Activated T-helper 2 cell treated with anti-CD3 and anti-CD28 coated beads, Interferon-gamma antibody, Interleukin-2, Interleukin-4, amounts not matched to agents 10 μg/mL and 5 μg/mL and 100 μg/mL, durations not matched to agents 14 hours and 24 hours and 36 hours (primary cell): ENCODE measurements at places on chromosomes 3 and 15. TPM values are rescaled to one million over a fixed set of nuclear protein-coding genes. Genes with fewer than 3 reads are reported as not detected.
A peak's percentile ranks its signal among the peaks of the same experiment; 100 is the strongest.

Gene STAC
- not detected in 2 replicates for total RNA-seq

GRCh38 chr15:52567871-52568600 is 794 bp downstream of the ARPP19 start:
- H3K36me3 ChIP-seq, result peaks cover 30% of the 10 kb centered on the region
- H3K4me3 ChIP-seq, result peak overlapping the region; percentile 96
- peak overlapping the region; percentile 97 for H3K27ac ChIP-seq
- no peaks in the 10 kb centered on the region for H3K27me3 ChIP-seq
- H3K4me1 ChIP-seq, result peaks cover 30% of the 10 kb centered on the region

Gene USP19
- total RNA-seq, result 47.9 and 54.8 TPM in 2 replicates

GRCh38 chr3:40079203-40079846 is 230.2 kb upstream of the EIF1B start:
- H3K27ac ChIP-seq, result no peak overlapping the region
- no peaks in the 10 kb centered on the region for H3K27me3 ChIP-seq
- H3K4me1 ChIP-seq, result no peaks in the 10 kb centered on the region
- no peaks in the 10 kb centered on the region for H3K36me3 ChIP-seq
- no peak overlapping the region for H3K4me3 ChIP-seq

- no peaks in the 10 kb centered on the region for H3K27me3 ChIP-seq
- no peak overlapping the region for H3K27ac ChIP-seq
- H3K4me1 ChIP-seq, result peaks cover 16% of the 10 kb centered on the region
- no peak for DNase-seq
- H3K36me3 ChIP-seq, result no peaks in the 10 kb centered on the region
Observed at GRCh38 chr15:68363353-68363752, 68.6 kb downstream of the ITGA11 start.

- H3K27me3 ChIP-seq, result no peaks in the 10 kb centered on the region
- no peaks in the 10 kb centered on the region for H3K4me1 ChIP-seq
- no peak overlapping the region for H3K4me3 ChIP-seq
- no peak for DNase-seq
- no peak overlapping the region for H3K27ac ChIP-seq
Observed at GRCh38 chr3:158958873-158959272, 157.0 kb downstream of the MFSD1 start.

DNA sequence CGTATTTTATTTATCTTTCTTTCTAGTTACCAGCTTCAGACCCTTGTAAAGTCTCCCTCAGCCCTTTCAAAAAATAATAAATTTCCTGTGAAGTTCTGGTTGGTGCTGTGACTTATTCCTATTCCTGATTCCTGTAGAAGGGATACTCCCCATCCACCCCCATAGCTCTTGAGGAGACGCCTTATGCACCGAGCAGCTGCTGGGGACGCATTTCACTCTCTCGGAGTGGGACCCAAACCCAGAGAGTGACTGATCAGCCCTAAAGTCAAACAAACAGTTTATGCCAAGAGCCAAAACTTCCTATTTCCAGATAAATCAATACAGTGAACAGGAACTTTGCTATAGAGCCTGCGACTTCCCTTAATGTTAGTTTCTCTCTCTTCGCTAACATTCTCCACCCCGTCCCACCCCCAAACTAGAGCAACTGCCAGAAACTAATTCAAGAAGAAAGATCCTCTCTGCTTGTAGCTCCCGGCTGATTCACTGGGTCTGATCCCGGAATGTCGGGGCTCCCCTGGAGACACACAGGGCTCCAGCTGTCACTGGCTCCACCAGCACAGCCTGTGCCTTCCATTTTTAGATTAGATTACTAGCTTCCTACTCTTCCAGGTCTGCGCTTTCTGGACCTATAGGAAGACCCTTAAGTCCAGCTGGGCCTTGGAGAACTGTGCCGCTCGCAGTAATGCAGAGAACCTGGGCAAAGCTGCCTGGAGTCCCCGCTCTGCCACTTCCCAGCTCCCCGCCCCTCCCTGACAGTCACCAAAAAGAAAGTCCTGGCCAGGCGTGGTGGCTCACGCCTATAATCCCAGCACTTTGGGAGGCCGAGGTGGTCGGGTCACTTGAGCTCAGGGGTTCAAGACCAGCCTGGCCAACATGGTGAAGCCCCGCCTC is 45.2 kb downstream of the KLHL25 start:
- peaks cover 3% of the 10 kb centered on the region for H3K4me1 ChIP-seq
- H3K27me3 ChIP-seq, result no peaks in the 10 kb centered on the region
- H3K36me3 ChIP-seq, result peaks cover 35% of the 10 kb centered on the region
- no peak for DNase-seq
- no peak overlapping the region for H3K4me3 ChIP-seq

Gene RETNLB
- not detected in 2 replicates for total RNA-seq

Gene FBXW12
- total RNA-seq, result 0.14 TPM in 1 of 2 replicates, not detected in the other

Gene CILP
- 0.05 TPM in 1 of 2 replicates, not detected in the other for total RNA-seq

Gene DGKG
- 0.05 TPM in 2 replicates for total RNA-seq

DNA sequence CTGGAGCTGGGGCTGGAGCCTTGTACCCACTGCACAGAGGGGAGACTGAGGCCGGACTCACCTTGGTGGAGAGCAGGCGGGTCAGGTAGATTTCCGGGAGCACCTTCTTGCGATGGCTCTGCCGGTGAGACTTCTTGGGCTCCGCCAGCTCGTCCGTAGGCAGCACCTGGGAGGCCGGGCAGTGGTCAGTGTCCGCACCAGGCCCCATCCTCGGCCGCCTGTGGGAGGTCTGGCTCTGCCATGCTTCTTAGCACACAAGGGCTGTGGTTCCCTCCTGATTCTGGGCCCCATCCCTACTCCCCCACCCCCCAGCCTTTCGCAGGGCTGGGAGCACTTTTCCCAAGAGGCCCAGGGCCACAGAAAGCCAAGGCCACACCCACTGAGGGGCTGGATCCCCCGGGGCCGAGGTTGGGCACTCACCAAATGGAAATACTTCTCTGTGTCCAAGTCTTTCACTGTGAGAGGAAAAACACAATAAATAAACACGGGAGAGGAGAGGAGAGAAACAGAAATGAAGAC is 17.4 kb downstream of the H1-8 start:
- no peak for DNase-seq
- H3K27me3 ChIP-seq, result no peaks in the 10 kb centered on the region
- H3K4me3 ChIP-seq, result no peak overlapping the region
- H3K4me1 ChIP-seq, result no peaks in the 10 kb centered on the region
- H3K36me3 ChIP-seq, result no peaks in the 10 kb centered on the region
- no peak overlapping the region for H3K27ac ChIP-seq

DNA sequence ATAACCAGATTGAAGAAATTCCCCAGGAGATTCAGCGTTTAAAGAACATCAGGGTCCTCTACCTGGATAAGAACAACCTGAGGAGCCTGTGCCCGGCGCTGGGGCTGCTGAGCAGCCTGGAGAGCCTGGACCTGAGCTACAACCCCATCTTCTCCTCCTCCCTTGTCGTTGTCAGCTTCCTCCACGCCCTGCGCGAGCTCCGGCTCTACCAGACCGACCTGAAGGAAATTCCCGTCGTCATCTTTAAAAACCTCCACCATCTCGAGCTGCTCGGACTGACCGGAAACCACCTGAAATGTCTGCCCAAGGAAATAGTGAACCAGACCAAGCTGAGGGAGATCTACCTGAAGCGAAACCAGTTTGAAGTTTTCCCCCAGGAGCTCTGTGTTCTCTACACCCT is 9.4 kb upstream of the LRRC34 start:
- H3K4me3 ChIP-seq, result no peak overlapping the region
- no peak for DNase-seq
- no peaks in the 10 kb centered on the region for H3K36me3 ChIP-seq
- no peaks in the 10 kb centered on the region for H3K4me1 ChIP-seq
- peaks cover 25% of the 10 kb centered on the region for H3K27me3 ChIP-seq

DNA sequence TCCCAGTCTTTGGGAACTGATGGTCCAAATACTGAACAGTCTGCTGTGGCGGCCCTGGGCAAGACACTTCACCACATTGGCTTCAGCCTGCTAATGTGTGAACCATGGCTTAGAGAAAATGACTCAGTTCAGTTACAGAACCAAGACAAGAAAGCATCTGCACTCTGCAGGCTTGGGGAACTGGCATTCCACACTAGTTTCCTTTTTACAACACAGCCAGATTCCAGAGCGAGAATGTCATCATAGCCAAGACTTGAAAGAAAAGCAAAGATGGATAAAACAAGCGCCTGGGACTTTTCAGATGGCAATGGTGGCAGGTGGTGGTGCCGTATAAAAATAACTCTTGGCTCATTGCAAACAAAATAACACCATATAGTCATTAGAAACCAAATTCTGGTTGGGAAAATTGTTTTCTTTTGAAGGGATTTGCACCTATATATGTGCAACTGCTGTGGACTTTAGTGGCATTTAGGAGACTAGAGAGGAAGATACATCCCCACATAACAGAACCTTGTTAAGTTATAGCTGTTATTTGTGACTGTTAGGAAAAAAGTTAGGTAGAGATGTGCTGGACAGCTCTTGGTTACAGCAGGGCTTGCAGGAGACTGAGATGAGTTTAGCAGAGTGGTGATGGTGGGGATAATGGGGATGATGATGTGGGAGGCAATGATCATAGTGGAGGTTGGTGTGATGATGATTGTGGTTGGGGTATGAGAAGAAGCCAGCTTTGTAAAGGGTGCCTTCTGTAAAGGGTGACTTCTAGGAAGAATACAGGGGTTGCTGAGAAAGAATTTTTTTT is 273.6 kb downstream of the THRB start:
- H3K27ac ChIP-seq, result no peak overlapping the region
- DNase-seq, result no peak
- H3K27me3 ChIP-seq, result no peaks in the 10 kb centered on the region
- no peaks in the 10 kb centered on the region for H3K36me3 ChIP-seq
- H3K4me3 ChIP-seq, result no peak overlapping the region
- H3K4me1 ChIP-seq, result no peaks in the 10 kb centered on the region

GRCh38 chr3:149999421-149999820 is 28.7 kb upstream of the PFN2 start:
- no peak for DNase-seq
- H3K4me3 ChIP-seq, result no peak overlapping the region
- no peak overlapping the region for H3K27ac ChIP-seq

- no peak overlapping the region for H3K4me3 ChIP-seq
- H3K27ac ChIP-seq, result peak overlapping the region; percentile 10
- no peaks in the 10 kb centered on the region for H3K36me3 ChIP-seq
- peaks cover 20% of the 10 kb centered on the region for H3K4me1 ChIP-seq
- H3K27me3 ChIP-seq, result peaks cover 6% of the 10 kb centered on the region
Observed at GRCh38 chr15:61169904-61170695, 59.0 kb downstream of the RORA start.

- peaks cover 33% of the 10 kb centered on the region for H3K36me3 ChIP-seq
- H3K4me3 ChIP-seq, result peak overlapping the region; percentile 96
- no peak for DNase-seq
- H3K27ac ChIP-seq, result peak overlapping the region; percentile 89
- H3K4me1 ChIP-seq, result peaks cover 36% of the 10 kb centered on the region
- no peaks in the 10 kb centered on the region for H3K27me3 ChIP-seq
Observed at GRCh38 chr15:58748040-58748851, 1.3 kb downstream of the ADAM10 start.

- H3K27ac ChIP-seq, result no peak overlapping the region
- H3K4me1 ChIP-seq, result no peaks in the 10 kb centered on the region
- H3K4me3 ChIP-seq, result no peak overlapping the region
- H3K36me3 ChIP-seq, result no peaks in the 10 kb centered on the region
- no peak for DNase-seq
- H3K27me3 ChIP-seq, result peaks cover 20% of the 10 kb centered on the region
Observed at GRCh38 chr3:87324609-87325008, 48.2 kb upstream of the POU1F1 start.

Gene CASR
- not detected in 2 replicates for total RNA-seq

Gene IL17RE
- 0.78 and 1.0 TPM in 2 replicates for total RNA-seq

- no peaks in the 10 kb centered on the region for H3K27me3 ChIP-seq
- peaks cover 12% of the 10 kb centered on the region for H3K4me1 ChIP-seq
- no peak for DNase-seq
- peaks cover 10% of the 10 kb centered on the region for H3K36me3 ChIP-seq
- H3K27ac ChIP-seq, result no peak overlapping the region
Observed at GRCh38 chr3:191382661-191383060, 52.3 kb upstream of the UTS2B start.
